Panc1 (cell line): ENCODE measurements at places on chromosomes 2 and 18.

DNA sequence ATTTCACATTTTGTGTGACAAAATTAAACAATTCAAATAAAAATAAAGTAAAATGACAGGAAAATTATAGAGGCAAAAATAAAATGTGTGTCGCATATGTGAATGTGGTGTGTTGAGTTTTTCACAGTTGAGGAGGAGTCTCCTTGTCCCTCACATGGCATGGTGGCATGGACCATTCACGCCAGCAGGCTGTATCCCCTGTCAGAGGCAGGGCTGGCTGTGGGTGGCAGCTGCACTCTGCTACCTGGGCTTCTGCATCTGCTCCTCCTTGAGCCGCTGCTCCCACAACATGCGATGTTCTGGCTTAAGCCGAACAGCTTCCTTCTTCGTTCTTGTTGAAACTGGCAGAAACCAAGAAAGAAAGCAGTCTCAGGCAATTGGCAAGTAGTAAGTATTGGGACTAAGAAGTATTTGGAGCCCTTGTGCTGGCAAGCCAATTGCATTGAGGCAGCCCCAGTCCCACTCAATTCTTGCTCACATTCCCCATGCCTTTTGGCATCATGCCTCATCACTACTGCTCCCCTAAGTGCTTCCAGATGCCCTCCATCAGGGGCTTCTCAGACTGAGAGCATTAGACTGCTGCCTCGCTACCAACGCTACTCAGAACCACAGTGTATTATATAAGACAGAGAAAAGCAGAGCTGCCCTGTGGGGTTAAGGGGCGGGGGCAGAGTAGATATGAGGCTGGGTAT is 177.9 kb upstream of the NABP1 start:
- H3K36me3 ChIP-seq = no peaks in the 10 kb centered on the region
- no peaks in the 10 kb centered on the region for H3K27me3 ChIP-seq
- H3K27ac ChIP-seq = no peak overlapping the region
- DNase-seq = no peak

GRCh38 chr2:98932778-98933343 is 3.2 kb downstream of the CRACDL start:
- no peak overlapping the region for H3K4me3 ChIP-seq
- H3K27me3 ChIP-seq = peaks cover 13% of the 10 kb centered on the region
- DNase-seq = no peak
- no peaks in the 10 kb centered on the region for H3K36me3 ChIP-seq

GRCh38 chr2:214014551-214015220 is 396.2 kb upstream of the VWC2L start:
- no peak overlapping the region for H3K27ac ChIP-seq
- no peaks in the 10 kb centered on the region; the same call in 1 of the 2 replicates for H3K4me1 ChIP-seq
- no peak for DNase-seq
- no peaks in the 10 kb centered on the region for H3K36me3 ChIP-seq

- no peak overlapping the region for H3K27ac ChIP-seq
- H3K36me3 ChIP-seq = peaks cover 7% of the 10 kb centered on the region
- no peaks in the 10 kb centered on the region for H3K4me1 ChIP-seq
- no peaks in the 10 kb centered on the region for H3K27me3 ChIP-seq
Observed at GRCh38 chr2:222572751-222573174, 83.1 kb downstream of the FARSB start.

GRCh38 chr18:69858897-69859296 is 88.8 kb downstream of the CD226 start:
- no peak for DNase-seq
- H3K36me3 ChIP-seq = no peaks in the 10 kb centered on the region
- no peak overlapping the region for H3K4me3 ChIP-seq
- no peaks in the 10 kb centered on the region for H3K27me3 ChIP-seq

- peak overlapping the region; percentile 96 for H3K27ac ChIP-seq
- no peaks in the 10 kb centered on the region; the same call in 1 of the 2 replicates for H3K36me3 ChIP-seq
- H3K27me3 ChIP-seq = no peaks in the 10 kb centered on the region
Observed at GRCh38 chr2:64017811-64018700, 1.2 kb downstream of the VPS54 start.

- H3K27me3 ChIP-seq = no peaks in the 10 kb centered on the region
- H3K36me3 ChIP-seq = peaks cover 5% of the 10 kb centered on the region
- H3K4me1 ChIP-seq = peaks cover 13% of the 10 kb centered on the region; the same call in 1 of the 2 replicates
- DNase-seq = no peak
- no peak overlapping the region for H3K4me3 ChIP-seq
Observed at GRCh38 chr18:12369211-12369610, 7.8 kb downstream of the AFG3L2 start.
